Inflammatory macrophage (primary cell): ENCODE measurements at places on chromosomes 5 and 9.

DNA sequence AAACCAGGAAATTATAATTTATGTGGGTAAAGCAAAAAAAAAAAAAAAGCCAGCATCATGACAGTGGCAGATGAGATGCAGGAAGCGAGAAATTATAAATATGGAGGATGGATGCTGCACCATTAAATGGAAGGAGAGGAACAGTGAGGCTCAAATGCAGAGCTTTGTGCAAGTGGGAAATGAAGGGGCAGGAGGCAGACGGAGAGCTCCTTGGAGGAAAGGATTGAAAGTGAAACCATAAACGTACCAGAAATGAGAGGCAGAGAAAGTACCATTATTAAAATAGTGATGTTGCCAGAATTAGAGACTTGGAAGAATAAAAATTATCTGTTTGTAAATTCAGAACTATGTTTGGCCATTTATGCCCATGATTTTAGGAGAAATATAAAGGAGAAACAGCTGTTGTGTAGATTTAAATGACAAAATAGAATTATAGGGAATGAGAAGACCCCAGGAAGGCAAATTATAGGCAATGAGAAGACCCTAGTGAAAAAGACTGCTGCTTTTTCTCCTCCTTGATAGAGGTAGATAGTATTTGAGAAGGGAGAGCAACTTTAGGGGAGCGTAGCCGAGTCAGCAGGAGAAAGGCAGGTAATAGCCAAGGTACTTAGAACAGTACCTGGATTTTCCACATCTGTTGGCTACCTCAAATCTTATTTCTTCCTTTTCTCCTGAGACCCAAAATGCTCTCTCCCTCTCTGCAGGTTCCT, 341.0 kb upstream of the CD180 start:
- DNase-seq: no peak

- no peak for DNase-seq
These were observed 53.2 kb downstream of the ZNF474 start for GRCh38 chr5:122182491-122182921.

DNA sequence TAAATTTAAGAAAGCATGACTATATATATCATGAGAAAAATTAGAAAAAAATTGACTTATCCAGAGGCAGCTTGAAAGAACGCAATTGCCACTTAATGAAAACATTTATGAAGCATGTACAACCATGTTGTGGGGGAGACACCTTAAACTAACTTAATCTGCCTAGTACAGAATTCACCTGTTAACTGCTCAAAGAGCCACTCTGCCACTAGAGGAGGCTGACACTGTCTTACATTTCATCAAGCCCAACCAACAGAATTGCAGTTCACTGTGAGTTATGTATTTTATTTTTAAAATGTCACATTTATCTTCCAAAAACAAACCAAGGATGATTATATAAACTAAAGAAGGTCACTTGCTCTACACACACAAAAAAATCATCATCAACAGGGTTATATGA, 252.9 kb downstream of the MLLT3 start:
- DNase-seq: no peak

DNA sequence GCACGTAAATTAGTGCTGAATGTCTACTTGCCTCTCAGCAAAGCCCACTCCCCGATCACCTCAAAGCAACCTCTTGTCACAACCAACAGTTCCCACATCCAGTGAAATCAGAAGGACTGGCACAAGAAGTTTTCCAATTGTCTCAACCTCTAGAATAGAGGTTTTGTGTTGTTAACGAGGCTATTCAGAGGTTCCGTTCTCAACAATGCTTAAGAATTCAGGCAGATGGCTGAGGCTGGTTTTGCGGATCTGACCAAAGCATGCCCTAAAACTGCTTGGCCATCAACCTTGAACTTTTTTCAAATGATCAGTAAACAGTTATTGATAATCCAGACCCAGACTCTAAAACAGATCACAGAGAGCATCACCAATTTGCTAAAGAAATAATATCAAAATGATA, 52.9 kb downstream of the MAPKAP1 start:
- no peak for DNase-seq

DNA sequence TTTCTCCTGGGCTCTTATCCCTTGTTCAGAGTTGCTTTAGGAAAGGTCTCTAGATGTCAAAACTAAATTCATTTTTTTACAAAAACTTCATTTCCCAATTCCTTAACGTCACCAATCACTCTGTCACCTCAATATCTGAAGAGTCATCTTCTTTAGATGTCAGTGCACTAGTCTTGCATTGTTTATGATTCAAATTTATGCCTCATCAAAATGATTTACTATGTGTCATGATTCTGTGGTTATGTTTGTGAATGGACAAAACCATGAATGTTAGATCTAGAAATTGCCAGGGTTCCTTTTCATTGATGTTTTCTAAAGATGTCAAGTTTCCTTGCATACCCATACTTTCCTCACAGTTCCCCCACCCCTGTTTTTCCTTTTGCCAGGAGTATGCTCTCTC, 21.5 kb downstream of the CWC27 start:
- DNase-seq: no peak

DNA sequence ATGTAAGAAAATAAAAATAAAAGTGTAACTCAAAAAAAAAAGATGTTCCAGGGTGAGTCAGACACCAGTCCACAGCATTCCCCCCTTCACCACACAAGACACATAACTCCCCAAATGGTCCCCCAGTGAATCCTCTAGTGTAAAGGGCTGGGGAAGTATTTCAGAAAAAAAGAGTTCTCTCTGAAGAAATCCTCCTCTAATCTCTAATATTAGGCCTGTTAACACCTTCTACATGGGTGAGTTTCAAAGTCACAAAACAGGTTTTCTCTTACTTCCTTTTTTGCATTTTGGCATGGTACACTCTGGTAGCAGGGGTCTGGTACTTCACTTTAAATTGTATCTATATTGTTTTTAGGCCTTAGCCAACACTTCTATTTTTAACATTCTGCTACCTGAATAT, 28.2 kb downstream of the RNF145 start:
- DNase-seq: no peak

DNA sequence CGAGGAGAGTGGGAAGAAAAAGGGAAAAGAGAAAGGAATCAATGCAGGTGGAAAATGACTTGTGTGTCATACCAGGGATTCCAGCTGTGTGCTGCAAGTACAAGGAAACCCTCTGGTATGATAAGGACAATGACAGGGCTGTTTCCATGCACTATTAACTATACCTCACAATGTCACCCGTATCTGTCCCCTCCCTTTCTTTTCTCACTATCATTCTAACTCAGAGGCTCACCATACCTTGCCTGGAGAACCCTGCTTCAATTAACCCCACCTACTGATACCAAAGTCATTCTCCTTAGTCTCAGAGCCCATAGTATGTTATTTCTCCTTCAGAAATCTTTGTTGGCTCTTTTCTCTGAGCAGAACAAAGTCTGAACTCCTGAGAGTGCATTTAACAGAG, 236.2 kb upstream of the NREP start:
- no peak for DNase-seq

- no peak for DNase-seq
These were observed 102.4 kb upstream of the PARP8 start for GRCh38 chr5:50564079-50564478.

DNA sequence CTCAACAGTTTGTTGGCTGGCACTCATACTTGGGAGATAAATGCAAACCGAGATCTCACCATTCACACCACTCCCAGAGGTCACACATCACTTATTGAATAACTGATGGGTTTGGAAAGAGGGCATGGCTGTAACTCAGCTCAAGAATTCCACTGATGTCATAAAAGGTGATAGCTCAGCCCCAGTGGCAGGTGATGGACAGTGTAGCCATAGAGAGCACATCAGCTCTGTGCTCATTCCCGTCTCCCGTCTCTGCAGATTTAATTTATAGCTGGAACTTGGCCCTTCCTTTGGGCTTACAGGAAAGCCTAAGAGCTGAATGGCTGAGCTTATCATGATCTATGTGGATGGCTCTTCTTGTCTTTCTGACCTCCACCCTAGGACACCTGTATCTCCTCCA, 59.8 kb downstream of the INSYN2B start:
- no peak for DNase-seq

DNA sequence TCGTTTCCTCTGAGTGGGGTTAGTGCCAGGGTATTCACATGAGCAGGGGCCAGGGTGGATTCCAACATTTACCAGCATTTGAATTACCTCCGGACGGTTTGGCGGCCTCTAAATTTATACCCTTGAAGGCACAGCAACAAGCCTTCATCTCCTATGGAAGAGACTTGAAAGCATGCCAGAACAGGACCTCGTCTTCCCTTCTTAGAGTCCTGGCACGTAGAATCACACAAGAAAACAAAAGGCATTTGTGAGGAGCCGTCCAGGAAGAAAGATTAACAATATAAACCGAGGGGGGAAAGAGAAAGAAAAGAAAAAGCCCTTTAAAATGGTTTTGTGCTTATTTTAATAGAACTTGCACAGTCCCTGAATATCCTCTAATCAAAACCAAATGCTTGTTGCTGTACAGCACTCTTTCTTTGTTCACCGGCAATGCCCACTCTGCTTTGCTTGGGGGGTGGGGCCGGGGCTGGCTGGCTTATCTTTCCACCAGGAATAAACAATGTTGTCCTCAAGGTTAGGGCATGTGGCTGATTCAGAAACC, 575.8 kb upstream of the ZNF462 start:
- no peak for DNase-seq

DNA sequence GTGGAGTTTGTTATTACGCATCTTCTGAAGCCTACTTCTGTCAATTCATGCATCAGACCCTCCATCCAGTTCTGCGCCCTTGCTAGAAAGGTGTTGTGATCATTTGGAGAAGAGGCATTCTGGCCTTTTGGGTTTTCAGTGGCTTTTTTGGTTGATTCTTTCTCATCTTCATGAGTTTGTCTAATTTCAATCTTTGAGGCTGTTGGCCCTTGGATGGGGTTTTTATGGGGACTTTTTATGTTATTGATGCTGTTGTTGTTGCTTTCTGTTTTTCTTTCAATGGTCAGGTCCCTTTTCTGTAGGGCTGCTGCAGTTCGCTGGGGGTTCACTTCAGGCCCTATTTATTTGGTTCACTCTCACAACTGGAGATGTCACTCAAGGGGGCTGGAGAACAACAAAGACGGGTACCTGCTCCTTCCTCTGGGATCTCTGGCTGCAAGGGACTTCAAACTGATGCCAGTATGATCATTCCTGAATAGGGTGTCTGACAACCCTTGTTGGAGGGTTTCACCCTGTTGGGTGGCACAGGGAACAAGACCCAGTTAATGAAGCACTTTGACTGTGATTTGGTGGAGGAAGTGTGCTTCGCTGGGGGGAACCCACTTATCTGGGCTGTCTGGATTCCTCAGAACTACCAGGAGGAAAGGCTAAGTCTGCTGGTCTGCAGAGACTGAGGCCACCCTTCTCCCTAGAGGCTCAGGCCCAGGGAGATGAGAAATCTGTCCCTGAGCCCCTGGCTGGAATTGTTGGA, 226.7 kb upstream of the PTGER4 start:
- DNase-seq: no peak

- DNase-seq: no peak
These were observed 81.2 kb upstream of the MAP3K1 start for GRCh38 chr5:56734091-56734694.

- DNase-seq: no peak
These were observed 274.3 kb upstream of the ANKRD55 start for GRCh38 chr5:56507351-56507930.

DNA sequence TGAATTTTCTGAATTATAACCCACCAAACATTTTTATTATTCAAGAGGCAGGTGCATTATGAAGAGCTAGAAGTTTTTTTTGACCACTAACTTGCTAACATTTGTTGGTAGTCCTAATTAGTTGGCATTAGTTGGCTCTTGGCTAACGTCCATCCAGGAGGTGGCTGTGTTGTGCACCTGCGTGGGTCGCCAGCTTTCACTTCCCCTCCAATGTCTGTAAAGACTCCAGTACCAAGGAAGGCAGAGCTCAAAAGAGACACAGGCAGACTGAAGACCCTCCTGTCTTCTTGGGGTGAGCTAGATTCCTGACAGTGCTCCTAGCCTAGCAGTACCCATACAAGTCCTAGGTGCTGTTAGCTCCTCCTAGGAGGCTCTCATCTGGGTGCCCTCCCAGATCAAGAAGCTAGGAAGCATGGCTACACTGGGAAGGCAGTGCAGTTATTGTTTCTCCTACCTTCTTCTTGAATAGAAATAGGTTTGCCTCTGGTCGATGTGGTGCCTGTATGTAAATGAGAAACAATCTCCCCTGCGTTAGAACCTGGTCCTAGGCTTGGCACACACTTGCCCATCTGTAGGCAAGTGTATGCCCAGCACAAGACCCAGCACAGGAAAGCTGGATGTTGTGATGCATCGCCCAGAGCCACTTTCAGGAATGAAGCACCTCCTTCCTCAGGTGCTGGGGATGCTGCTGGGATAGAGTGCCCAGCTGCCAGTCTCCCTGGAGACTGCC, 190.9 kb downstream of the ICE1 start:
- no peak for DNase-seq

DNA sequence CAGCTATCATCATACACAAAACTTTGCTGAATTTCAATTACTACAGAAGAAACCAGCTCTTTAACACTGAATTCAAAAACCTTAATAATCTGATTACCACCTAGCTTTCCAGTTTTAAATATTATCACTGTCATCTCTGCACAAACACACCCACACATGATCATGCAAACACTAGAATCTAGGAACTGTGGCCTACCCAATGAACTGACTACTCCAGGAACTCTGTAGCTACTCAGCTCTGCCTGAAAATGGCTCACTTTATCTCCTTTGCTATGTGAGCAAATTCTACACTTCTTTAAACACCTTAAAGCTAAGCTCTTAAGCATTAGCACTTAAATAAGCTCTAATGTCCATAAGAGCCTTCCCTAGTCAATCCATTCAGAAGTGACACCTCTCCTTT, 123.3 kb upstream of the DPYSL3 start:
- no peak for DNase-seq

GRCh38 chr5:119373449-119373858, 17.6 kb downstream of the TNFAIP8 start:
- no peak for DNase-seq

GRCh38 chr9:91158946-91159345, 202.8 kb downstream of the AUH start:
- no peak for DNase-seq

- no peak for DNase-seq
These were observed 78.0 kb downstream of the YIPF5 start for GRCh38 chr5:144092508-144092907.

GRCh38 chr5:89236900-89237299, 353.9 kb upstream of the MEF2C start:
- DNase-seq: no peak

DNA sequence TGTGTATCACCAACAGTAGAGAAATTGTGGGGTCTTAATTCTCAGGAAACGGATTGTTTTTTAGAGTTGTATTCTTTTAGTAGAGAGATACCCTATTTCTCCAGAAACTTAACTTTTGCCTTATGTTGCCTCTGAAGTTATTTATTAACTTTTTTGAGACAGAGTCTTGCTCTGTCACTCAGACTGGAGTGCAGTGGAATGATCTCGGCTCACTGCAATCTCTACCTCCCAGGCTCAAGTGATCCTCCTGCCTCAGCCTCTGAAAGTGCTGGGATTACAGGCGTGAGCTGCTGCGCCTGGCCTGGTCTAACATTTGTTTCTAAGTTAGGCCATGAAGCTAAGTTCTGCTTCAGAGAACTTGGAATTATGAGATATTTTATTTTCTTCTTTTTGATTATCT, 75.0 kb downstream of the CFAP95 start:
- DNase-seq: no peak
